ENCODE measurements at places on chromosomes 11 and 22.

DNA sequence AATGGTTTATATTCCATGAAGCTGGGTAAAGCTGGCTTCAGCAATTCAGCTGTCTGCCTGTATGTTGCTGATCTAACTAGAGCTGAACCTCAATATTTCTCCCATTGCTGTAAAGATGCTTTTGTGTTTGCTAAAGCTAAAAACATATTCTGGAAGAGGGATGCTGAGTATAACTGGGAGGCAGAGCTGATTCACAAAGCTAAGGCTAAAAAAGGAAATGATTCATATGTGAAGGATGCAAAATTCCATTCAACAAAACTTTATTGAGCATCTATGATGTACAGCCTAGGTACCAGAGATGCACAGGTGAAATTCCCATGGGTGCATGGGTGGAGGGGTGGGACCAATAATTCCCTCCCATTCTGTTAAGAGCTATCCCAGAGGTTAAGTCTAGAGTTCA lies 193.9 kb downstream of the KIF18A start:
- no peak for DNase-seq

- DNase-seq = no peak
Observed at GRCh38 chr11:7677796-7678201, 4.5 kb upstream of the CYB5R2 start.

DNA sequence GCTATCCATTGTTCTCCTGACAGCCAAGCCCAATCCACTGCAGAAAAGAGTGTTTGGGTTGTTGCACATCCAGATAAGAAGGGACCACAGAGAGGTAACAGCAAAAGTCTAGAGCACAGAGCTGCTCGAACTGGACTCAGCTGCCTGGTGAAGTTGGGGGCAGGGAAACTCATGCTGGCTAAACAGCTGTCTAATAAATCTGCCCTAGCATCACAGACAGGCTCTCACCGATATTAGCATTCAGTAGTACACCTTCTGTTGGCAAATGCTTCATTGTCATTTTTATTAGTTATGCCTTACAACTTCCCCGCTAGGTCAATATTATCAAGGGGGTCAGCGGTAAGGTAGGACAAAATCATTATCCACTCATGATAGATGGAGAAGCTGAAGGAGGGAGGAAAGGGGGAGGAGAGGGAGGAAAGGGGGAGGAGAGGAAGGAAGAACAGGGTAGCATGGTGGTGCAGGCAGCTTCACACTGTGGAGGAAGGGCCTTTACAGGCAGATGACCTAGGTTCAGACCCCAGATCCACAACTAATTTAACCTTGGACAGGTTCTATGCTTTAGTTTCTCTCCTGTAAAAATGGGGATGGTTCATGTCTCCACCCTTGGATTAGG lies 102.7 kb downstream of the LARGE1 start:
- DNase-seq = no peak

DNA sequence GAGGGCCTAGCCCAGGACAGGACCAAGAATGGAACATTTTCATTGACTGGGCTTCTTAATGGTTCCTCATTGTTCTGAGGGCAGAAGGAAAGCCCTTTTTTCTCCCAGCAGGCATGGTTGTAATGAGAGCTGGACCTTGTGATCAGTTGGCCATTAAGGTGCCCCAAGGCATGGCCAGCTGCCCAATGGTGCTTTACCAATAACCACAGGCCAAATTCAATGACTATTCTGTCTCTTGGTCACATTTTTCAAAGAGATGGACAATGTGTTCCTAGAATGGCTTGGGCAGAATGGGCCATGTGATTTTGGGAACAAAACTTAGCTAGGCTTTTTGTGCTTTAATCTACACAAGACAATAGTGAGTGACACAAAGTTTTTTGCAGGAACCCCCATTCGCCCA lies 7.3 kb downstream of the NAV2 start:
- no peak for DNase-seq

GRCh38 chr11:112834277-112834755 lies 126.9 kb upstream of the NCAM1 start:
- DNase-seq = peak; percentile 79

DNA sequence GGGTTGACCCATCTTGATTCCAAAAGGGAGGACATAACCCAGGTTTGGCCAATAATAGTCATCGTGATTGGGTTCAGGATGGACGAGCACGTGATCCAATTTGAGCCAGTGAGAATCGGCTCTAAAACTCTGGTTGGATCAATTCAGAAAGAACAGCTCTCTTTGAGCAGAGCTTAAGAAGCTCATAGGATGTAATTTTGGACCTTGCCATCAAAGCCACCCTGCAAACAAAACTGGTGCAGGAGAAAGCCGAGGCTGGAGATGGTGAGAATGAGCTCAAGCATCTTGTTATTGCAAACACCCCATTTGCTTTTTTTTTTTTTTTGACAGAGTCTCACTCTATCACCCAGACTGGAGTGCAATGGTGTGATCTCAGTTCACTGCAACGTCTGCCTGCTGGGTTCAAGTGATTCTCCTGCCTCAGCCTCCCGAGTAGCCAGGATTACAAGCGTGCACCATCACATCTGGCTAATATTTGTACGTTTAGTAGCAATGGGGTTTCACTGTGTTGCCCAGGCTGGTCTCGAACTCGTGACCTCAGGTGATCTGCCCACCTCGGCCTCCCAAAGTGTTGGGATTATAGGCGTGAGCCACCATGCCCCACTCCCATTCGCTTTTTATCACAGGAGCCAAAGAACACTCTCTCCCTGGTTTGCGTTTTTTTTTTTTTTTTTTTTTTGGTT lies 13.8 kb upstream of the MIAT start:
- no peak for DNase-seq

DNA sequence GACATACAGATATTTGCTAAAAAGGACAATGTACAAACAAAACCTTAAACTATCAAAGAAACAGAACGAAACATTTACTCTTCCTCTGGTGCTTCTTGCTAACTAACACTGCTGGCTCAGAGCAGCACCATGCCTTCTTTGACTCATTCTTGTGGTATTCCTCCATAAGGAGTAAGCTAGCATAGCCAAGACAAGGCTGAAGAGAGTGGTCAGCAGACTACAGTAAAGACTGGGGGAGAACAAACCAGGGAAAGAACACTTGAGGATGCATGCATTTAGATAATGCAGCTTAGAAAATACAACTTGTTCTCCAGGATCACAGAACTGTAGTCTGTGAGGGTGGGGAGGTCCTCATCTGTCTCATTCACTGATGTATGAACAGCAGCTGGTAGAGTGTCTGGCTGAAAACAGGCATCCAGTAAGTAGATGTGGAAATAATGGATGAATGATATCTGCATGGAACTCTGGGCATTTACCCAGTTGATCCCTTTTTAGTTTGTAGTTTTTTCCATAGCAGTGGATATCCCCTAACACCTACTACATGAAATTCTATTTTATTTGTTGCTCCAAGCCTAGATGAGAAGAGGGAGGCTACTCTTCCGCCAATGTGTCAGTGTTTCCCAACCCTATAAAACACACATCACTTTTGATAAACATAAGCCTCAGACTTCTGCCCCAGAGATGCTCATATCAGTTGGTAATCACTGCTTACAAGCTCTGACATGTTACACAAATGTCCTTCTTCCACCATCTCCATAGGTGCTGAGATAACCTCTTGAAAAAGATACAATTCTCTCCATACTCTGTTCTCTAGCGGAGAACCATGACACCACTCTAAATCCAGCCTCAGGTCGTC lies 7.3 kb downstream of the SNX19 start:
- no peak for DNase-seq

- no peak for DNase-seq
Observed at GRCh38 chr11:68353118-68353517, 40.7 kb downstream of the LRP5 start.

GRCh38 chr11:118050208-118050891 lies 26.5 kb upstream of the TMPRSS4 start:
- no peak for DNase-seq

DNA sequence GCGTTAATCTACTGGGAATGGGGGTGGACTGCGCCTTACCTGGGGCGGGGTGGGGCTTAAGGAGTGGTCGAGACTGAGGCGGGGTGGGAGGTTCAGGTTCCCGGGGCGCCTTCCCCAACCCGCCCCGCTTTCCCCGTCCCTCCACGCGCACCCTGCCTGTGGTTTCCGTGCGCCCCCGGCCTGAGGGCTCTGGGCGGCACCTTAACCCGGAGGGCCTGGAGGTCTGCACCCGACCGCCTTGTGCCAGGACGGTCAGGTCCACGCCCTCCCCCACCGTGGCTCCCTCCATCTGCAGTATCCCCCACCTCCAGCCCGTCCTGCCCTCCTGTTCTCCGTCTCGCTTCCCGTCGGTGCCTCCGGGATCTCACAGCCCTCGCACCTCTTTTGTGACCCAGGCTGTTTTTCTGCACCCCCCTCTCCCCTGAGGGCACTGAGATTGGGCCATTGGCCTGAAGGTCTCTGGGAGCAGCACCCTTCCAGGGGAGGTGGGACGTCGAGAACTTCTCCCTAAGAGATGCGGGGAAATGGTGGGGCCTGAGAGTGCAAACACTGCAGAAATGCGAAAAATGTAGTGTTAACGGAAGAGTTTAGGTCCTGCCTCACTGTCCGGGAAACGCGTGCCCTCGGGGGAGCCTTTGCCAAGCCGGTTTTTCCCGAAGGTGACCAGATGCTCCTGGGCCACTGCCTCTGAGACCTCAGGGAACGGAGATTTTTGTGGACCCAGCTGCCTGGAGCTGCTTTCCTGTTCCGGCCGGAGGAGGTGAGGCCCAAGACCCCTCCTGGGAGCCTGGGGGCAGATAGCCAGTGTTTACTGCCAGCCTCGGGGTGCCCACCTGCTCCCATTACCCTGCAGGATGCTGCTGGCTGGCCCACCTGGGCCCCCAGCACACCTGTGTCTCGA lies 1.2 kb upstream of the ASCL2 start:
- DNase-seq = peak; percentile 31

DNA sequence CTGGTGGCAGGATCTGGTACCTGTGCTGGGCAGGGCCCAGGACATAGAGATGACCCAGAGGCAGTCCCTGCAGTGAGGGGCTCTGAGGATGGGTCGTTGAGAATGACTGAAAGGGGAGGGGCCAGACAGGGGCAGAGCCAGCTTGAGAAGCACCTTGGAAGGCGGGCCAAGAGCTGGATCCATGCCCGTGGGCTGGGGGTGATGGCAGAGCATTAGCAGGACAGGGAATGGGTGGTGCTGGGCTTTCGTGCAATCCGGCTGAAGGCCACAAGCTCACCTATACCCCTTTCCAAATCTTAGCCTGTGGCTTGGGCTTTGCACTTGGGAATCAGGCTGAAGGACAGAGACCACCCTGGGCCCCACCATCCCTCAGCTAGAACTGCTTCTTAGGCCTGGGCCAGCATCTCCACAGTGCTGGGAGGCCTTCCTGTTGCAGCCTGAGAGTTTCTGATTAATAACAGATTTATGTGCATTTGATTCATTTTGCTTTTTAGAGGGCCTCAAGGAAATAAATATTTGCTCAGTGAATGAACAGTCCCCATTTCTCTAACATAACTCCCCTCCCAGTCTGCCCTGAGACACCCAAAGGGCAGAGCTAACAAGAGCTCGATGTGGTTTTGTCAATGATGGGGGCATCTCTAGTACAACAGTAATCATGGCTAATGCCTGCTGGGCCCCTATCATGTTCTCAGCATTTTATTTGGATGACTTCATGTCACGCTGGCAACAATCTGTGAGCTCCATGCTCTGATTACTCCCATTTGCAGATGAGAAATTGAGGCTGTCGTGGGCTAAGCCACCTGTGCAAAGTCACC lies 39.3 kb downstream of the RIBC2 start:
- no peak for DNase-seq

DNA sequence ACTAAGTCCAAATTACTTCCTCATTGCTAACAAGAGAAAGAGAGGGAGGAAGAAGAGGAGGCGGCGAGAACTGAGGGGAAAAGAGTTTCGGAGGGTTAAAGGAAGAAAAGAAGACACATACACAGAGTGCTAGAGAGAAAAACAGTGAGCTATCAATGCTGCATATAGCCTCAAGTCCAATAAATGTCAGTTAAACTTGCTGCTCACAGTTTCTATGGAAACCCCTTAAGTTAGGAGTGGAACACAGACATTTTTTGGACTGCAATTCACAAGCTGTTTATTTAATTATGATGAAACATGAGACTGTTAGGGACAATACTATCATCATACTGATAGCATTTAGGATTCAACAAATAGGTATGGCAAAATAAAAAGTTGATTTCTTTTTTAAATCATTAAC lies 1320.4 kb downstream of the LRRC4C start:
- DNase-seq = no peak

DNA sequence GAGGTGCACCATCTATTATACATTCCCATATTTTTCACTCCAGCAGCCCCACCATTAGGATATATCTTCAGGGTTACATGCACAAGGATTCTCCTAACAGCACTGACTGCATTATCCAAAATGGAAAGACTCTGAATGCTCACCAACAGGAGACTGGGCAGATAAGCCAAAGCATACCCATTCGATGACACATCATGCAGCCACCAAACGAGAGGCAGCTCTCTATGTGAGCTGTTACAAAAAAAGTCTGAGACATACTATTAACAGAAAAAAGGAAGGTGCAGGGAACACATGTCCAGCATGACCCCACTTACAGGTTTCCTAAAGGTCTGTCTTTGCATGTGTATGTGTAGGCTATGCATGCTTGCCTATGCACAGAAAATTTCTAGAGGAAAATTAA lies 12.4 kb upstream of the SERPIND1 start:
- no peak for DNase-seq

DNA sequence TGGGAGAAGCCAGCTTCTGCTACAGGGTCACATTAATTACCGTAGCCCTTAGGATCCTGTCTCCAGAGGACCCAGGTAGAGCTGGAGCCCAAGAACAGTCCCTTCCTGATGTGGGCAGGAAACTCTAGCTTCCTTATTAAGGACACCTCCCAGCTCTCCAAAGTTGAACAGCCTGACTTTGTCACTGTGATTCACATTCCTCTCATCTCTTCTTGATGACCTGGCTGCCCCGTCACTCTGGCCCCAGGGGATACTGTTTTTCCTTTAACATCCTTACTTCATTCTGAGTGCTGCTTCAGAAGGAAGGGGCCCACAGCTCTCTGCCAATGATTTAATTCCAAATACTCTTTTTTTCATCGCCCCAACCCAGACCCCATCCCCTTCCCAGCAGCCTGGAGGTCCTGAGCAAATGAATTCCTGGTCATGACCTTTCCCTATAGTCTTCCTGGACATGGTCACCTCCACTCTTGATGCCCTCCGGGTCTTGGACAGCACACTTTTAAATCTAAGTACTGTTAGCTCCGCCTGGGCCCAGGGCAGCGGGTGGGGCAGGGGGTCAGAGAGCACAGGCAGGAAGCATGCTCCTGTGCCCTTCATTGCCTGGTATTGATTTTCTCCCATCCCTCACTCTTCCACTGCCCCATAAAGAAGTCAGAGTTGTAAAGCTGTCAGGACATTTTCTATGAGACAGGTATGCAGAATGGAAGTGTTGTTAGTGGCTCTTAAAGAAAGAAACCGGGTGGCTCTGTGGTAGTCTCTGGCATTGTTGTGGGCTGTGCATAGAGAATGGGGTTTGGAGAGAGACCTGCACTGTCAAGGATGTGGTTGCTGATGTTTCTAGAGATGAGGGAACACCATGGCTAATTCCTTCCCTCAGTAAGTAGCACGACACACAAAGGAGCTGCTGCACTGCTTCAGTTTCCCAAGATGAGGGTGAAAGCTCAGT lies 22.3 kb upstream of the SPON1 start:
- DNase-seq = no peak
